Fibroblast of lung (primary cell): ENCODE measurements at places on chromosomes 5 and 9. TPM values are rescaled to one million over a fixed set of nuclear protein-coding genes. Genes with fewer than 3 reads are reported as not detected.

Gene RCL1
- 13.6 and 14.5 TPM in 2 replicates for total RNA-seq

Gene PCDHAC2
- total RNA-seq, result 1.7 and 2.6 TPM in 2 replicates

Gene HRCT1
- 0.26 and 1.2 TPM in 2 replicates for total RNA-seq

Gene PCDHA9
- 0.26 and 0.33 TPM in 2 replicates for total RNA-seq

Gene PTGES
- total RNA-seq, result 9.6 and 16.7 TPM in 2 replicates

DNA sequence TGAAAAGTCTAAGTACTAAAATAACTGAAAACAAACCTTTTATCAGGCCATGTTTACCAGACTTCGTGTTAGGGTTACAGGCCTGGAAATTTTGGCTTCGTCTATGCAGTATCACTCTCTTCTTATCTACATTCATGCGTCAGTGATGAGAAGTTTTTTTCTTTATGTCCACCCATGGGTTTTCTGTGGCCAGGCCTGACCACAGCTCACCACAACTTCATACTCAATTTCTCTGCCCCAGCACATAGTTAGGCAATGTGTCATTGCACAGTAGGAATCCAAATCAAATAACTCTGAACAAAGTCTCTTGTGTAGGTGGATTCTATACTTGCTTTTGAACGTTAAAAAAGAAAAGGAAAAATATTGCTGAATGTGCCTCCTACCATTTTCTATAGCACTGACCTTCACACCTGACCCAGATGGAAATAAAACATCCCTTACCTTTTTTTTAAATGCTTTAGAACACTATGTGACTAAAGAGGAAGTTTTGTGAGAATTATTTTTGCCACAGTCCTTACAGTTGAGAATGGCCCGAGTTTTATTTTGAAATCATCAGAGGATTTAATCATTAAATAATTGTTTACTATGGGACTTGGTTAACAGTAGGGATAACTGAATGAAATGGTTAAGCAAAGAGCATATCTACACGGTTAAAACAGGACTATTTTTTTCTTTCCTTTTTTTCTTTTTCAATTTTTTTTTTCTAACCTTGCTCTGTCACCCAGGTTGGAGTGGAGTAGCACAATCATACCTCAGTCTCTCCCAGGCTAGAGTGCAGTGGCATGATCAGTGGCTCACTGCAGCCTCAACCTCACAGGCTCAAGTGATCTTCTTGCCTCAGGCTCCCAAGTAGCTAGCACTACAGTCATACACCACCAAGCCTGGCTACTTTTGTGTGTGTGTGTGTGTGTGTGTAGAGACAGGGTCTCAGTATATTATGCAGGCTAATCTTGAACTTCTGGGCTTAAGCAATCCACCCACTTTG is 1247.0 kb upstream of the ACO1 start:
- peak; percentile 99 for DNase-seq

GRCh38 chr9:118303216-118303615 is 599.0 kb downstream of the TLR4 start:
- no peak for DNase-seq

GRCh38 chr5:9626955-9627354 is 3.2 kb downstream of the TAS2R1 start:
- DNase-seq, result no peak

DNA sequence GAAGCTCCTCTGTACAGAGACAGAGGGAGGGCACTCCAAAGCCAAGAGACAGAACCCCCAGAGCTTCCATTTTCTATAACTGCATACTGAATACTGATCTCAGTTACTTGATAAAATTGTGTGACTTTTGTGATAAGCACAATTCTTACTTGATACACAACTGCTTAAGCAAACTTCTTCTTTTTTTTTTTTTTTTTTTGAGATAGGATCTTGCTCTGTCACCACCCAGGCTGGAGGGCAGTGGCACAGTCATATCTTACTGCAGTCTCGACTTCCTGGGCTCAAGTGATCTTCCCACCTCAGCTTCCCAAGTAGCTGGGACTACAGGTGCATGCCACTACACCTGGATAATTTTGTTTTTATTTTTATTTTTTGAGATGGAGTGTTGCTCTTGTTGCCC is 252.1 kb upstream of the ZNF608 start:
- DNase-seq, result no peak

DNA sequence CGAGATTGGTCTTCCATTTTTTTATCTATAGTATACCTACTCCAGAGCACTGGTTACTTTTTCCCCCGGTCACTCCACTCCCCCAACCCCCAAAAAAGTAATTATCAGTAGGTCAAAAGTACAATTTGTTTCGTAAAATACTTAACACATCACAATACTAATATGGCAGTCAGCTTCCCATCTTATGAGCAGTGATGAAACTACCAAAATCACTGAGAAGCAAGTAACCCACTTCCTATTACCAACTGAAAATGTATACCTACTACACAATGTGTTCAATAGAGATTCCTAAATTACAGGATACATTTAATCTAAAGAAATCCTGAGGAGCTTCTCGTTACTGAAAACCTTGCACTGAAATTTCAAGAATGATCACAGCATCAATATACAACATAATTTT is 1.9 kb downstream of the CERT1 start:
- DNase-seq, result peak; percentile 8

DNA sequence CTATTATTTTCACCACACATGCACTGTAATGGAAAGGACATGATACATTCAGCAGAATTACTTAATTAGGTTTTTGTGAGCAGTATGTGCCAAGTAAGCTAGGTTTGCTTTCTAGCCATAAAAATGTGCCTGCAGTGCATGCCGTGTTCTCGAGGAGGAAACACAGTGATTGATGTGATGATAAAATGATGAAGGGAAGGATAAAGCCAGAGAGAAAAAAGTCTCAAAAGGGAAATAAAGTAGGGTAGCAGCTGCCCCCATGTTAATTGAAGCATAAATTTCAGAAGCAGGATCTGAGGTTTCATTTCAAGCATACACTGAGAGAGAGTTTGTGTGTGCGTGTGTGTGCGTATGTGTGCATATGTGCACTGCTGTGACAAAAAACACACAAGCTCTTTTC is 714.2 kb upstream of the C9orf72 start:
- no peak for DNase-seq
